ENCODE measurements at places on chromosomes 1 and 21.

- no peak for DNase-seq
Measured at GRCh38 chr1:239677362-239677761, 291.0 kb downstream of the CHRM3 start.

DNA sequence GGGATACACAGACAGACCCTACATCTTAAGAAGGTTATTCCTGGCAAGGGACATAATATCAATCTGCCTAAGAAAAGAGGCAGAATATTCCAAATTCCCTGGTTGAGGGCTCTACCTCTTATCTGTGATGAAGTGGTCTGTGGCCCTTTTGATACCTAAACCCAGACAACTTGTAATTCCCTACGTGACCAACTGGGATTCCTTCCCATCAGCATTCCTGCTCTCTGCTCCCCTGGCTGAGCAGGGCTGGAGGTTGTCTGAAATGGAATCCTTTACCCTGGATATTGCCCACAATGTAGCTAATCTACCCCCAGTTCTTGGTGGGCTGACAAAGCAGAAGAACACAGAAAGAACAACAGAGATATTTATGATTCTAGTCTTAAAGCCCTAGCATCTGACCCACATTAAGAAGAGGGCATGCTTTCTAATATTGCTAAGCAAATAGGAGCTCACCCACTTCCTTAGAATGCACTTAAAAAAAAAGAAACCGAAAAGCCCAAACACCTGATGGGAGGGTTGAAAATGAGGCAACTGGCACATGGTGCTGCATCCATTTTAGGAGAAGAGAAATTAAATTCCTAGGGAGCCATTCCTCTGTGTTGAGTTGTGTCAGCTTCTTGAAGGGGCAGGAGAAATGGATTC lies 36.8 kb downstream of the GADD45A start:
- DNase-seq, result no peak

DNA sequence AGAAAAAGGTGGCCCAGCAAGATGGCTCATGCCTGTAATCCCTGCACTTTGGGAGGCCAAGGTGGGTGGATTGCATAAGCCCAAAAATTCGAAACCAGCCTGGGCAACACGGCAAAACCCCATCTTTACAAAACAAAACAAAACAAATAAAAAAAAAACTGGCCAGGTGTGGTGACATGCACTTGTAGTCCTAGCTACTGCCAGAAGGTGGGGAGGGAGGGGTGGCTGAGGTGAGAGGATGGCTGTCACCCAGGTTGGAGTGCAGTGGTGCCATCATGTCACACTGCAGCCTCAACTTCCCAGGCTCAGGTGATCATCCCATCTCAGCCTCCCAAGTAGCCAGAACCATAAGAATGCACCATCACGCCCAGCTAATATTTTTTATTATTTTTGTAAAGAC lies 22.8 kb downstream of the RERE start:
- DNase-seq, result no peak

DNA sequence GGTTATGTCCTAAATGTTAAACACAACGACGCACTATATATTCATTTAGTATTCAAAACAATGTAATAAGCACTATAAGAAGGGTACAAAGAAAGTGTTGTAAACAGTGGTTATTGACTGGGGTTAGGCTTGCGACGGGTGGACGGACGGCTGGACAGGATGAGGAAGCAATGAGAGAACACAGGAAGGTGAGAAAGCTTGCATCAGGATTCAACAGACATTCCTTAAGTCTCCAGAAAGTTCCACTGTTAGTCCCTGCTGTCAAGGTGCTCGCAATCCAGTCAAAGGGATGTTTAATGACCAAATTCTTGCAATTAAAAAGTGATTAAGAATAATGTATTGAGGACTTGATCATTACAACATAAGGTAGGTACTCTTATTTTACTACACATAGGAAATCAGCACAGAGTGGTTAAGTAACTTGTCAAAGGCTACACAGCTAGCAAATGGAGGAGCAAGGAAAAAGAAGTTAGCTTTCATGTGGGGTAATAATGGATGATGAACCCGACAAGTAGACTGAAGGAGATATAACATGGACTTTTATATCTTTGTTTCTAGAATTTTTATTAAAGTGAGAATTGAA lies 994 bp upstream of the ACBD6 start:
- DNase-seq, result no peak

DNA sequence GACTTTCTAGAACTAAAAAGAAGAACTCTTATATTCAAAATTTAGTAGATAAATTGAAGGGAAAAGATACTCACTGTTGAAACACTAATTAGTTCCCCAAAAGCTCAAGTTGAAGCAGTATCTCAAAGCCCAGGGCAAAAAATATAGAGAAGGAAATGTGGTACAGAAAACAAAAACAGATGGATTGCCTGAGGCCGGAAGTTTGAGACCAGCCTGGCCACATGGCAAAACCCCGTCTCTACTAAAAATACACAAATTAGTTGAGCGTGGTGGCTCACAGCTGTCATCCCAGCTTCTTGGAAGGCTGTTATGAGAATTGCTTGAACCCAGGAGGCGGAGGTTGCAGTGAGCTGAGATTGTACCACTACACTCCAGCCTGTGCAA lies 36.0 kb downstream of the FAM177B start:
- no peak for DNase-seq

DNA sequence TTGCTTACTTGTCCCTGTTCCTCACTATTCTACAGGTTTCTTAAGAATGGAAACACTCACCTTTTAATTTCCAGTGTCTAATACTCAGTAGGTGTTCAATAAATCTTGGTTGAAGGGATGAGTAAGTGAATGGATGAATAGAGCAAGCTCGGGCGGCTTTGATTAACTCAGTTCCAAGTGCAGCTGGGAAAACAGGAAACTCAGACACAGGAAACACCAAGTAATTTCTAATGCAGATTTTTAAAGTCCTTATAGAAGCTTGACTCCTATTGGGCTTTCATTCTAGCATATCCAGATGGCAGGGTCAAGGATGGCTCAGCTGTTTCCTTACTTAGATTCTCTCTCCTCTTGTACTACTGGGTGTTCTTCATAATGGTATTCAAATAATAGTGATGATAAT lies 14.0 kb downstream of the CAMK1G start:
- DNase-seq, result no peak

GRCh38 chr21:34671462-34671861 lies 2.7 kb downstream of the CLIC6 start:
- DNase-seq, result no peak

DNA sequence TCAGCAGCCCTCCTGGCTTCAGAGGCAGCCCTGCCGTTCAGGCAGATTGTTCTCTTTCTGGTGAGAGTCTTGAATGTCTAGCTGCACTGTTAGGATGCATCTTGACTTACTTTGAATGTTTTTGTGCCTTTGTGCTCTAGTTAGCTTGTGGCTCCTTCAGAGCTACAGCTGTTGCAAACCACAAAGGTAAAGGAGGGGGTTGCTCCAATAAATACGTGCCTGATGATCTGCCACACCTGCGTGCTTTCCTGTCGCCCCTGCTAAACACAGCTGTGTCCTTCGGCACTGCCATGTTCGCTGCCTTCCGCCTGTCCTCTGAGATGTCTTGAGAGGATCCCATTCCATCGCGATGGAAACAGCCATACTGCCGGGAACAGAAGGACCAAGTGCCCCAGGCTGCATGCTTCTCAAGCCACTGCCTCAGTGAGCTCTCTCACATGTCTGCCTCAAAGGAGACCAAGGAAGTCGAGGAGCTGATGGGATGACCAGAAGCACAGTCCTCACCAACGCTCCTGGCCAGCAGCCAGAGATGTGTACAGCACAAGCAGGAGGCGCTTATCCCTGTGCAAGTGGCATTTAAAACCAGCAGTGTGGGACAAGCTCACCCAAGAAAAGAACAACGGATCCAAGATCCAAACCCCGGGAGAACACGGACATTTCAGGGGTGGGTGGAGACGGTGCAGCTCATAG lies 12.0 kb upstream of the SMIM12 start:
- no peak for DNase-seq

GRCh38 chr1:156458181-156458503 lies 42.4 kb downstream of the MEF2D start:
- DNase-seq, result no peak

GRCh38 chr1:116664366-116664977 lies 3.1 kb downstream of the IGSF3 start:
- DNase-seq, result no peak

DNA sequence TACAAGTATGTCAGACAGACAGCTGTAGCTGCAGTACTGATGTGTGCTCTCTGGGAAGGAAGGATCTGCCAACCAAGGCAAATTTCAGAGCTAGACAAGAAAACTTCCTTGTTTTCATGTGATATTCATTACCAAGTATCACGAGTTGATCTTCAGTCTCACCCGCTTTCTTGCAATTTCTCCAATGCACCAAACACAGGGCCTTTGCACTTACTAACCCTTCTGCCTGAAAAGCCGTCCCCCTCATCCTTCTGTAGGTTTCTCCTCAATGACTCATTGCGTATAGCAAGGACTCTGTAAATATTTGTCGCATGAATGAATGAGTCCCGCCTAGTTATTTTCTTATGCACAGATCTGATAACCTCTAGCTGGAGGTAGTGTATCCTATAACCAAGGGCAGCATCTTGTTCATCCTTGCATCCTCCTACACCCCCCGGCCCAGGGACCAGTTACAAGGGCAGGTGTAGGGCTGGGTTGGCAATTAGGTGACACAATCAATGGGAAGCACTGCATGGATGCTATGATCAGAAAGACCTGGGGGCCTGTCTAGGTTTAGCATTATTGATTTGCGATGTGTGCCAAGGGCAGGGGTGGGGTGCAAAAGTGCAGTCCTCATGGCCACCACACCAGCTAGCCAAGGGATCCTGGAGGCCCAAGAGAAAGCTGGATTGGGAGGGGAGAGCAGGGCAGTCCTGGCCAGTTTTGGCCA lies 51.4 kb upstream of the GPR157 start:
- DNase-seq, result no peak

- DNase-seq, result peak; percentile 52
Measured at GRCh38 chr1:223531742-223532341, 133.7 kb downstream of the CAPN8 start.

- no peak for DNase-seq
Measured at GRCh38 chr1:78492386-78492950, 1.7 kb downstream of the PTGFR start.

- DNase-seq, result no peak
Measured at GRCh38 chr1:97139512-97139911, 417.9 kb downstream of the PTBP2 start.

DNA sequence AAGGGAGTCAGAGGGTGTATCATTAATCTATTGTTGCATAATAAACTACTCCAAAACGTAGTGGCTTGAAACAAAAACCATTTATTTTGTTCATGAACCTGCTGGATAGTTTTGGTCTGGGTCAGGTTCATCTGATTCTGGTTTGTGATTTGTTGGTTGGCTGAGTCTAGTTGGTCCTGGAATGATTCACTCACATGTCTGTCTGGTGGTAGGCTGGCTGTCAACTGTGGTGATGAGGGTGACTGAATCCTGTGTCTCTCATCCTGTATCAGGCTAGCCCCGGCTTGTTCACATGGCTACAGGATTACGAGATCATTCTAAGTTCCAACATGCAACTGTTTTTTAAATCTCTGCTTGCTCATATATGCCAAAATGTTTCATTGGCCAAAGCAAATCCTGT lies 22.5 kb upstream of the SIKE1 start:
- DNase-seq, result no peak

DNA sequence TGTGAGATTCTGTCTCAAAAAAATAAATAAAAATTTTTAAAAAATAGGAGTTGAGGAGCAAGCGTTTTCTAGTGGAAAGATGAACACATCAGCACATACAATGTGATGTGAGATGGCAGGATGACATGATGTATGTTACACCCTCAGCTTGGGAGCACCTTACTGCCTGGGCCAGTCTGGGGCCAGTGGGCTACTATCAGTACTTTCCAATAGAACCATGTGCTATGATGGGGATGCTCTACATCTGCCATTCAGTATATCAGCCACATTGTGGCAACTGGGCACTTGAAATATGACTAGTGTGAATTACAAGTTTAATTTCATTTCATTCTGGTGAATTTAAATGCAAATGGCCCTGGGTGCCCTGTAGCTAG lies 156.0 kb downstream of the PGBD5 start:
- no peak for DNase-seq

DNA sequence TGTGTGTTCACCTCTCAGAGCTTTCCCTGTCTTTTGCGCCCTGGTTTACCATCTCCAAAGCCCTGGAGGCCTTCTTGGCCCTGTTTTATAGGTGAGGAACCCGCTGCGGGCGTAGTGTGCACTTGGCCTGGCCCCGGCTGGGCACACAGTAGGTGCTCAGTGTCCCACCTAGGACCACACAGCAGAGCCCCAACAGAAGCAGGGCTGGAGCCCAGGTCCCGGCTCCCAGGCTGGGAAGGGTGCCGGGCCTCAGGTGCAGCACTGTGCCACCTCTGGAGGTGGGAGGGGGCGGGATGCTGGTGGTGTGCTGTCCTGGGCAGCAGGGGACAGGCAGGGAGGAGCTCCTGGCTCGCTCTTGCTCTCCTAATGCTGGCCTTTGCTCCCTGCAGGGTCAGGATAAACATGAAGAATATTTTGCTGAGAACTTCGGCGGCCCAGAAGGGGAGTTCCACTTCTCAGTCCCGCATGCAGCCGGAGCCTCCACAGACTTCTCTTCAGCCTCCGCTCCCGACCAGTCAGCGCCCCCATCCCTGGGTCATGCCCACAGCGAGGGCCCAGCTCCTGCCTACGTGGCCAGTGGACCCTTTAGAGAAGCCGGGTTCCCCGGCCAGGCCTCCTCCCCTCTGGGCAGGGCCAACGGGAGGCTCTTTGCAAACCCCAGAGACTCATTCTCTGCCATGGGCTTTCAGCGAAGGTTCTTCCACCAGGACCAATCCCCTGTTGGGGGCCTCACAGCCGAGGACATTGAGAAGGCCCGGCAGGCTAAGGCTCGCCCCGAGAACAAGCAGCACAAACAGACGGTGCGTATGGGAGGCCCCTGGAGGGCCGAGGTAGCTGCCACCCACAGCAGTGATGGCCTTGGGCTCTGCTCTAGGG lies 24.8 kb downstream of the COQ8A start:
- DNase-seq, result no peak

GRCh38 chr1:156439777-156440183 lies 60.8 kb downstream of the MEF2D start:
- no peak for DNase-seq

DNA sequence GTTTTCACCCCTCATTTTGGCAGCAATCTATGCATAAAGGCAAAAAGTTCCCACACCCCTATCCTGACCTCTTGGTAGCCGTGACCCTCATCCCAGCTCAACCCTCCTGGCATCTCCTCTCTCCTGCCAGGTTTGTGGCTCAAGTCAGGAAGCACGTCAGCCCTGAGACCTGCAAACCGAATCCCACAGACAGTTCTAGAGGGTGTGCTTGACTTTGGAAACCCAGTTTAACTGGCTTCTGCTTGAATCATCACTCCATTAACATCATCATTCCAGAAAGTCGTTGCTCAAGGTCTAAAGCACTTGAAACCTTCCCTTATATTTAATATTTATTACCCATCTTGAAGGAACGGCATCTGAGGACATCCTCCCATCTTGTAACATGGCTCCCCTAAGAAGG lies 133.4 kb upstream of the ERG start:
- no peak for DNase-seq

DNA sequence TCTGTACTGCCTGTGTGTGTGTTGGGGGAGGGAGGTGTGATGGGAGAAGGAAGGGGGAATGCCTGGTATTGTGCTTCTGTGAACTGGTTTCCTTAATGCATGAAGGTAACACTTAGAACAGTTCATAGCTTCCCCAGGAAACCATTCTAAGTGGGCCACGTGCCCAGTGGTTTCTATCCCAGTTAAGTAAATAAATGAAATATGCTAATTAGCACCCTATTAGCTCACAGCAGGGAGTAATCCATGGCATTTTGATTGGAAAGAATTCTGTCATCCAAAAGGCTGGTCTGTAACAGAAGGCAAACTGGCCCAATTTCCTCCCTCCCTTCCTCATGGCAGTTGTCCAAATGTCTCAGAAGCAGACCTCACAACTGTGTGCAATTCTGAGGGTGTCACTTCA lies 199.3 kb downstream of the TTLL7 start:
- no peak for DNase-seq

- no peak for DNase-seq
Measured at GRCh38 chr1:162357681-162358266, 18.9 kb downstream of the SPATA46 start.
